ENCODE measurements at places on chromosomes 3 and 15.

GRCh38 chr15:81043281-81043934 is 42.7 kb downstream of the TLNRD1 start:
- DNase-seq, result no peak

- no peak for DNase-seq
Measured at GRCh38 chr3:46440531-46441294, 24.0 kb downstream of the LTF start.

DNA sequence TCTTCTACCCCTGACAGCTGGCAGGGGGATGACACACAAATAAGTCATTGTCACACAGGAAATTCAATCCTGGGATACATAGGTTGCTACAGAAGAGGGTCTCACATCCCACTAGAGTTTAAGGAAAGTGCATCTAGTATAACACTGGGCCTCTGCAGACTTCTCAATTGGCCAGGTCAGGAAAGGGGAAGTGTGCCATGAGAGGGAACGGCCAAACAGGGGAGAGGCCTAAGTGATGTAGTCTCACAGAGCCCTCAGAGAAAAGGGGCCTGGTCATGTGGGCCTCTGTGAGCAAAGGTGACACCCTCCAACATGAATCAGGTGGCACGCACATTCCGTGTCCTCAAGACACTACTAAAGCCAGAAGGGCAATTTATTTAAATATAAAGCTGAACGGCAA is 11.2 kb downstream of the ZXDC start:
- no peak for DNase-seq

GRCh38 chr3:14581334-14582044 is 41.3 kb upstream of the GRIP2 start:
- DNase-seq, result no peak

DNA sequence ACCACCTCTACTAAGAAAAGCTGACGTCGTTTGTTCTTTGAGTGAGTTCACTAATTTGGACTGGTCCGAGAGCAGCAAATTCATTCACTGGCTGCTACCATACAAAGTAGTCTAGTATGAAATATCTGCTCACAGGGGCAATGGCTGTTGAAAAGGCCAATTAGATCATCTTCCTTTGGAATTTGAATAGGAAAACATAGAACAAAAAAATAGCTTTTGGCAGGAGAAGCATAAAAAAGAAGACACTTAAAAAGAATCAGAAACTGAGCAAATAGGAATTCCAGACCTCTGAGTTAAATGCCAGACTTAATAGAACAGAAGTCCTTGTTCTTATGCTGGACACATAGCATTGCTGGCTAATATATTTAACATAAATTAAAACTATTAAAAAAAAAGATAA is 159.3 kb downstream of the IL1RAP start:
- DNase-seq, result no peak

DNA sequence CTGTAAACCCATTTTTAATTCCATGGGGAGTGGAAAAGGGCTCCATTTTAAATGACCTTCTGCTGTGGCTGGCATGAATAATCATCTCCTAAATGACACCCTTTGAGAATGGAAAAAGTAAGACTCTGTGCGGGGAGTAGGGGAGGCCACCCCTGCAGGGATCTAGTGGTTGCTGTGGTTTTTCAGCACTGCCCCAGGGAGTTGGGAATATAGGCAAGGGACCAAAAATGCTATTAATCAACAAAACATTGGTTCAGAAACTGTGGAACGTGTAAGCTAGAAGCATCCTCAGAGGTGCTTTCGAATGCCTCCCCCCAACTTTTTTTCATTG is 30.1 kb upstream of the ADAMTS7 start:
- no peak for DNase-seq

DNA sequence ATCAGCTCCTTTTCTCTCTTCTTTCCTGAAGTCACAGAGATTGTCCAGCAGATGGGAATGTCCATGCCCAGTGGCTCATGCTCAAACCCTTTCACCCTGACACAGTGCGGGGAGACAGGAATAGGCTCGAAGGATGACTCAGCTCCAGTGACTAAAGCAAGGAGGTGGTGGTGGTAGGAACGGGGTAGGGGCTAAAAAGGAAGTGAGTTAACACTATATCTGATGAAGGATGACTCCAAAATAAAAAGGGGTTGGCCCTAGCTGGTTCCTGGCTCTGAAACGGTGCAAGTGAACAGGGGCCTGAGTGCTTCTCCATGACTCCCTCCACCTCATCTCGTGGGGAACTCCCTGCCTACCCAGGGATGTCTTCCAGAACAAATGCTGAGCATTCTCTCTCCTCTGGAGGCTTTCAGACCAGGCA is 167.4 kb upstream of the LPP start:
- DNase-seq, result no peak

- DNase-seq, result no peak
Measured at GRCh38 chr15:29392358-29392757, 122.7 kb upstream of the NSMCE3 start.

DNA sequence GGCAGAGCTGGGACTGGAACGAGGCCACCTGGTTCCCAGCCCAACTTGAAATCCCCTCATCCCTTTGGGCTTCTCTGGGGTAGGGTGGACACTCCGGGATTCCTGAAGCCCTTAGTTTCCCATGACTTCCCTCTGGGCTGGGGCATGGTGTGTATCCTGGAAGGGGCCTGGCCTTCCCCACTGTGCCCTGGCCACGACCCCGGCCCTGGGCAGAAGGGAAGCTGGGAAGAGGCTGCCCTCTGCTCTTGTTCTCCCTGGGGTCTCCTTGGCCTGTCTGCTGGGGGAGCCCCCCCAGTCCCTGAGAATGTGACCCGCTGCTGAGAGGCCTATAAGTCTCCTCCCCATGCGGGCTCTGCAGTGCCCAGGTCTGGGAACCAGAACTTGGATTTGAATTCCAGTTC is 104.9 kb downstream of the LINGO1 start:
- DNase-seq, result no peak

GRCh38 chr15:39363761-39364586 is 216.9 kb upstream of the THBS1 start:
- no peak for DNase-seq

DNA sequence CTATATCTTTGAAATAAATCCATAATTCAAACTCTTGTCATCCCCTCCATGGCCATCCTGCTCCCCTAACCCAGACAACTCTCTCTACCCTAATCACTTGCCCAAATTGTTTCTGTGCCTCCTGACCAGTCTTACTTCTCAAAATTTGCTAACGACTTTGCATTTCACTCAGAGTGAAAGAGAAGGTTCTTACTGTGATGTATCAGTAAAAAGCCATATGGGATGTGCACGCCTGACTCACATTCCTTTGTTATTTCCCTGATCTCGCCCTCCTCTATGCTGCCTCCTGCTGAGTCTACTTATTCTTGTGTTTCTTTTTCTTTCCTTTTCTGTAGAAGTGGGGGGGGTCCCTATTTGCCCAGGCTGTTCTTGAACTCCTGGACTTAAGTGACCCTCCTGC is 487.2 kb upstream of the FRG2C start:
- DNase-seq, result no peak

- no peak for DNase-seq
Measured at GRCh38 chr3:21847005-21847404, 96.0 kb upstream of the ZNF385D start.
